ENCODE measurements at places on chromosomes 3 and 15. TPM values are rescaled to one million over a fixed set of nuclear protein-coding genes. Genes with fewer than 3 reads are reported as not detected.

- DNase-seq, result no peak
These were observed 264.8 kb upstream of the NSMCE3 start for GRCh38 chr15:29534378-29534777.

- peak; percentile 98 for DNase-seq
These were observed 50.4 kb upstream of the LARS2 start for GRCh38 chr3:45337839-45338470.

DNA sequence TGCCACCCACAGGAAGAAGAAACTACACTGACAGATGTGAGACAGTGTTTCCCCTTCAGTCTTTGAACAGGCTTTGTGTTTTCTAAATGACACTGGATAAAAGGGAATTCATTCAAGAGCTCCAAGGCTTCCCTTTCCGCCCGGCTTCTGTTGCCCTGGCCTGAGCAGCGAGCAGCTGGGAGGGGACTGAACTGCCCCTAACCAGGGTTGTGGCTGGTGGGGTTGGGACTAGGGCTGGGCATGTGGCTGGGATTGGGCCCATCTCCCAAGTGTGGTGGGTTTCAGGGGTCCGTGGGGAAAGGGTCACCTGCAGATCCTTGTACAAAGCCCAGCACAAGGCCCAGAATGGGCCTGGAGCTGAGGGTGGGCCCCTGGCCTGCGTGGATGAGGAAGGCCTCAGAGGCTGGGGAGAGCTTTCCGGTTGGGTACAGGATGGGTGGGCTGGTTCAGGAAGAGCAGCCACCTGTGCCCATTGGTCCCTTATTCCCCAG is 10.4 kb downstream of the VILL start:
- no peak for DNase-seq

DNA sequence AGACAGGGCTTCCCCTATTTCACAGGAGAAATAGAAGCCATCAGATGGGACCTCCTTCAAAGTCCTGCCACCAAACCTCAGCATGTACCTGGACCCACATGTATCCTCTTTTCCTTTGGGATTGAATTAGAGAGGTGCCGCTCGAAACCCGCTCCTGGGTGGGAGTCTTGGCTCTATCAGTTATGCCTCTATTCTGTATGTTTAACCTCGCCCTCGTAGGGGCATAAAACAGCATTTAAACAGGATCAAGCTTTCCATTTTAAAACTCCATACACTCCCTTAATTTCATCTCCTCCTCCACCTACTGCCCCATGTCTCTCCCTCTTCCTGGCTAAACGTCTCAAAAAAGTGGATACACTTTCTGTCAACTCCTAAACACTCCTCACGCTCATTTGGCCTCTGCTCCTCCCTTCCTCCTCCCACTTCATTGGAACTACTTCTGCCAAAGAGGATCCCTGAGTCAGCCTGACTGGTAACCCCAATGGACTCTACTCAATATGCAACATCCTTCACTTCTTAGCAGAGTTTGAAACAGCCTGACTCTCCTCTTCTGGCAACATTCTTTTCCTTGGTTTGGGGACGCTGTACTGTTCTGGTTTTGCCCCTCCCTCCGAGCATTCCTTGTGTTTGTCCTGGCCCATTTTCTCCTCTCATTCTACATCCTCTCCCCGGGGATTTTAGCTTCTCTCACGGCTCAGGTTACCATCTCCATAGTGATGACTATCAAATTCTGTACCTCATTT is 23.0 kb upstream of the MUC20 start:
- no peak for DNase-seq

Gene LMAN1L
- total RNA-seq, result 0.20 TPM

DNA sequence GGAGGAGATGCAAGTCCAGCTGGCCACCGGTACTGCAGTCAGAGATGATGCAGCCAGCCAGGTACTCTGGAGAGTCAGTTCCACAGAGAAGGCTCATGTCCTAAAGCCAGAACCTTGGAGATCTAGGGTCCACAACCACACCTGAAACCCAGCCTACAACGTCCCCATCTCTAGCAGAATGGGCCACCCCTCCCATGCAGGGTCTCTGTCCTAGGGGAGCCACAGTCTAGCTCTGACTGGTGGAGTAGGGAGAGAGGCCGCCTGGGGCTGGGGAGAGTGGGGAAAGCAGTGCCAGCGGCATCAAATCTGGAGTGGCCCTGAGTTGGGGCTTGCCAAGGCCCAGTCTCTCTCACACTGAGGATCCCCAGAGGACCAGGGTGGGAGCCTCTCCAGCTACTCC is 43.5 kb downstream of the PTH1R start:
- DNase-seq, result no peak

- DNase-seq, result no peak
These were observed 177.5 kb upstream of the ICE2 start for GRCh38 chr15:60656481-60656880.

- DNase-seq, result no peak
These were observed 22.4 kb downstream of the PAQR5 start for GRCh38 chr15:69320977-69321554.

DNA sequence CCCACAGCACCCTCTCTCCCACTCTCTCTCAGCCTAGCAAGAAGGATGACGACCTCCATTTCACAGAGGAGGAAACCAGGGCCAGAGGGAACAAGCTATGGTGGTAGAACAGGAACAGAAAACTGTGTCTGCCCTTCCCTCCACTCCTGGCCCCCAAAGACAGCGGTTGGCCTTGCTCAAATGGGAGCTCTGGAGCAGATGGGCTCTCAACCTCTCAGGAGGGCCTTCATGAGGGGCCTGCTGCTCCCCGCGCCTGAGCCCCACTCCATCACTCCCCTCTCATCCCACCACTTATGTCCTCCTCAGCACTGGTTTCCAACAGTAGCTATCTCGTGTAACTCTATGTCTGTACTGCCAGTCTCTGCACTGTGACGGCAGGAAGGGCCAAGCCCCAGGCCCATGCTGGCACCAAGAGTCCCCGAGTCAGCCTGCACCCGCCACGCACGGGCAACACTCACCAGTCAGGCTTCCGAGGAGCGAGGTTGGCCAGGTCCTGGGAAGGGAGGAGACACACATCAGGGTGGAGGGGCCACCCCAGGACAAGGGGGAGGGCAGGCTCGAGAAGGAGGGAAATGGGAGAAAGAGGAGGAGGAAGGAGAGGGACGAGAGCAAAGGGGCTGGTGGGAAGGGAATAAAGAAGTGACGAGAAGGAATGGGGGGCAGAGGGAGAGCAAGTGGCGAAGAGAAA is 45.5 kb downstream of the PTH1R start:
- no peak for DNase-seq

All from skin of body (tissue), 3 donors.